SJCRH30 (cell line): ENCODE measurements at places on chromosomes 6 and 20. TPM values are rescaled to one million over a fixed set of nuclear protein-coding genes. Genes with fewer than 3 reads are reported as not detected.

Gene HLA-F
- not detected in 2 replicates for total RNA-seq

DNA sequence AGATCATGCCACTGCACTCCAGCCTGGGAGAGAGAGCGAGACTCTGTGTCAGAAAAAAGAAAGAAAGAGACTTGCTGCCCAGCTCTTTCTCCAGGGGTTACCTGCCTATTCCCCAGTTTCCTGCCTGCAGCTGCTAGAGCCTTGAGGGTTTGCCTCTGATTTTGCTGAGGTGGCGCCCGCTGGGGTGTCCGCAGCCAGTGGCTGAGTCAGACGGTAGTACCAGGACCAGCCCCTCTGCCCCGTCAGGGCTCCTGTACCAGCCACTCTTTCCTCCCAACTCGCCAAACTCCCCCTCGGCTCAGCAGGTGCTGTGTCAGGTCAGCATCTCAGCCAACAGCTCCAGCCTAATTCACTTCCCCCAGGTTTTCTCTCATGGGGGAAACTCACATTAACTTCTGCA, 7.4 kb upstream of the LSM14B start:
- H3K27me3 ChIP-seq = no peaks in the 10 kb centered on the region; the same call in 1 of the 2 replicates
- DNase-seq = no peak
- H3K4me1 ChIP-seq = no peaks in the 10 kb centered on the region
- no peaks in the 10 kb centered on the region for H3K36me3 ChIP-seq

Gene MYB
- 5.3 and 6.4 TPM in 2 replicates for total RNA-seq

DNA sequence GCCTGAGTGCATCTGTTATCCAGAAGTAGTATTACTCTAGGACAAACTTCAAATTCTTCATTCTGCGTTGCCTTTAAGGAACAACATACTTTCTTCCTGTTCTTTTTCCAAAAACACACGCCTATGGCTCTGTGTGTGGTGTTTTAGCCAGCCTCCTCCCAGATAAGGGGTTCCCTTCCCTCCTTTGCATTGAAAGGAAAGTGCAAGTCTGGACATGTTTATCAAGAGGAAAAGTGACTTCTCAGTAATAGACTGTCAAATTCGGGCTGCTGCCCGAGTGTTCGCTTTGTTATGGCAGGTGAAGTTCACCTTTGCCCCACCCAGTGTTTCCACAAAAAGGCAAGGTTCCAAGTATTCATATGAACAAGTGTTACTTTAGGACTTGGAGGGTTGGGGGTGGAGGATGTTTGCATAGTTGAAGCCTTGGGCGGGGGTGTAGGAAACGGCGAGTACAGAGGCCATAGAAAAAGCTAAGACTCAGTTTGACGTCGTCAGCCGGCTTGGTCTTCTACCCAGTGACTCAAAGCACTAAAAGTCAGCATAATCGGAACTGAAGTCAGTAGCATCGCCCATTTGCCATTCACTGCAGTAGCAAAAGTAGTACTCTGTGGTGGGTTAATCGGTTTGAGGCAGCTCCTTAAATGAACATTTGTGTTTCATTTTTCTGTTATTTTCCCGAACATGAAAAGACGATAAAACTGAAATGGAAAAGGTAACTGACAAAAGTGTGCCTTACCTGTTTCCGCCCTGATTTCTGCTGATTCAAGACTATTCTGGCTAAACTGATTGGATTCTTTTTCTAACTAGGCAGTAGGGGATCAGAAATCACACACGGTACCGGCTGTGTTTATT, 12.5 kb downstream of the PRDM1 start:
- H3K4me3 ChIP-seq = no peak overlapping the region
- H3K4me1 ChIP-seq = no peaks in the 10 kb centered on the region
- no peak for DNase-seq
- no peaks in the 10 kb centered on the region for H3K36me3 ChIP-seq
- no peak overlapping the region for H3K27ac ChIP-seq

GRCh38 chr6:38220069-38220723, 400.7 kb downstream of the ZFAND3 start:
- H3K4me3 ChIP-seq = no peak overlapping the region
- no peak for DNase-seq
- peaks cover 13% of the 10 kb centered on the region for H3K4me1 ChIP-seq
- no peaks in the 10 kb centered on the region for H3K27me3 ChIP-seq

GRCh38 chr6:37910998-37911397, 91.5 kb downstream of the ZFAND3 start:
- DNase-seq = no peak
- no peak overlapping the region for H3K4me3 ChIP-seq
- H3K36me3 ChIP-seq = no peaks in the 10 kb centered on the region
- no peaks in the 10 kb centered on the region for H3K4me1 ChIP-seq
- no peaks in the 10 kb centered on the region for H3K27me3 ChIP-seq

GRCh38 chr20:62323980-62324906, 21.4 kb downstream of the ADRM1 start:
- DNase-seq = no peak
- peaks cover 55% of the 10 kb centered on the region for H3K36me3 ChIP-seq
- H3K4me1 ChIP-seq = no peaks in the 10 kb centered on the region
- H3K27ac ChIP-seq = no peak overlapping the region

Gene CALHM5
- total RNA-seq = 2.4 and 2.6 TPM in 2 replicates

DNA sequence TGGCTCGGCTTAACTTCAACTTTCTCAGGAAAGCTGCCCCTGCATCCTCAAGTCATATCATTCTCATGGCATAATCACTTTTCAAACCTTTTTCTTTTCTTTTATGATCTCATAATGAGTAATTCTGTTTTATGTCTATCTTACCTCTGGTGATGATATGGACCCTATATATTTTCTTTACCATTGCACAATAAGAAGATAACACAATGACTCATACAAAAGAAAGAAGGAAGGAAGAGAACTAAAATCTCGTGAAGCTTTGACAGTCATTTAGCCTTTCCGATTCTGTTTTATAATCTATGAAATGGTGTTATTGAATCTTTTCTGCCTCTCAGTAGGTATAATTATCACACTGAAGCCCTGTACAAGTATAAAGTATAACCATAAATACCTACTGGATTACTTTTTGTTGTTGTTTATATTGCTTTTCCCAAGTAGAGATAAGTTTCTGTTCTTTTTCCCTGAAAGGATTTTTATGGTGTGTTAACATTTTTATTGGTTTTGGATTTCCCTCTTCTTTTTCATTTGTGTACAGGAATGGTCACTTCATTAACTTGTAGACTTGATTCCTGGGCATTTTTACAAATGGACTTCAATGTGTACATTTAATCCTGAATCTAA, 300.9 kb downstream of the LAMA2 start:
- H3K27ac ChIP-seq = no peak overlapping the region
- peaks cover 9% of the 10 kb centered on the region for H3K4me1 ChIP-seq
- no peak overlapping the region for H3K4me3 ChIP-seq
- no peaks in the 10 kb centered on the region for H3K27me3 ChIP-seq

DNA sequence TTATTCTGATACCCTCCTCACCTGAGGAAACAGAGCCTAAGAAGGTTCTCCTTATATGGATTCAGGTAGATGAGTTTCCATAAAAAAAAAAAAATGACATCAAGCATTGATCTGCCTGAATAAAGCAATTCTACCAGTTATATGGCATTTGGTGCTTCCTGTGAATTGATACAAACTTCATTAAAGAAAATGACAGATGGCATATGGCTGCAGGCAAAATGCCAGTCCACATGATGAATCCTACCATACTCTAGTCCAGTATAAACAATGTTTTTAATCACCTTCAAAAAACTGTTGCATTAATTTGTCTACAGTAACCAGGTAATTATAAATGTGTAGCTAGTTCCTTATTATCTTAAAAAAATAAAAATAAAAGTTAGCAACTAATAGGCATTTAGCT, 559.2 kb upstream of the FLRT3 start:
- H3K36me3 ChIP-seq = no peaks in the 10 kb centered on the region
- no peaks in the 10 kb centered on the region for H3K27me3 ChIP-seq
- no peak for DNase-seq
- no peak overlapping the region for H3K4me3 ChIP-seq
- H3K4me1 ChIP-seq = no peaks in the 10 kb centered on the region
- no peak overlapping the region for H3K27ac ChIP-seq

DNA sequence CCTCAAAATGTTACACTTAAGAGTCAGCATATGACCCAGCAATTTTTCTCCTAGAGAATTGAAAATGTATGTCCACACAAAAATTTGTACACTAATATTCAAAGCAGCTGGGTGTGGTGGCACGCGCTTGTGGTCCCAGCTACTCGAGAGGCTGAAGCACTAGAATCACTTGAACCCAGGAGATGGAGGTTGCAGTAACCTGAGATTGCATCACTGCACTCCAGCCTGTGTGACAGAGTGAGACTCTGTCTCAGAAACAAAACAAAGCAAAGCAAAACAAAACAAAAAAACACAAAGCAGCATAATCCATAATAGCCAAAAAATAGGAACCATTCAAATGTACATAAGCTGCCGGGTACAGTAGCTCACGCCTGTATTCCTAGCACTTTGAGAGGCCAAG, 1.6 kb upstream of the RPF2 start:
- H3K27ac ChIP-seq = no peak overlapping the region
- H3K36me3 ChIP-seq = peaks cover 8% of the 10 kb centered on the region
- no peak overlapping the region for H3K4me3 ChIP-seq
- H3K27me3 ChIP-seq = no peaks in the 10 kb centered on the region
- no peak for DNase-seq

DNA sequence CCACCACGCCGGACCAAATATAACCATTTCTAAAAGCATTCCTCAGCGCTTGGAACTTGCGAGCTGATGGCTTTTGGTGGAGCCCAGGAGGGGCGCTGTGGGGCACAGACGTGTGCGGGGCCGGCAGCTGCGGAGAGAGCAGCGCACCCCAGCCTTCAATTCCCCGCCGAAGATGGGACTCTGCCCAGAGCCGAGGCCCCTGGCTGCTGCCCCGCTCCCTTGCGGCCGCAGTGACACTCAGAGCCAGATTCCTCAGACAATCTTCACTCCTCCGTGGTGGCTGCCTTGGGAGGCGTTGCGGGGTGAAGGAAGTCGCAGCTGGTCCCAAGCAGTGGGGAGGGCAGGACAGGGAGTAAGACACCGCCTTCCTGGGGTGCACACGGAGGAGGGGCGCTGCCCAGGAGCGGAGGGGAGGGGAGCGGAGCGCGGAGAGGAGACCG, 87.7 kb downstream of the TMEM242 start:
- no peak for DNase-seq
- no peaks in the 10 kb centered on the region for H3K4me1 ChIP-seq
- no peak overlapping the region for H3K27ac ChIP-seq

- H3K27ac ChIP-seq = no peak overlapping the region
- 0 out of 2 replicates have a peak, but pooled peaks cover under 1% of the 10 kb centered on the region for H3K4me1 ChIP-seq
- H3K4me3 ChIP-seq = no peak overlapping the region
- H3K27me3 ChIP-seq = no peaks in the 10 kb centered on the region
Observed at GRCh38 chr20:32707691-32708581, 34.2 kb upstream of the C20orf203 start.

DNA sequence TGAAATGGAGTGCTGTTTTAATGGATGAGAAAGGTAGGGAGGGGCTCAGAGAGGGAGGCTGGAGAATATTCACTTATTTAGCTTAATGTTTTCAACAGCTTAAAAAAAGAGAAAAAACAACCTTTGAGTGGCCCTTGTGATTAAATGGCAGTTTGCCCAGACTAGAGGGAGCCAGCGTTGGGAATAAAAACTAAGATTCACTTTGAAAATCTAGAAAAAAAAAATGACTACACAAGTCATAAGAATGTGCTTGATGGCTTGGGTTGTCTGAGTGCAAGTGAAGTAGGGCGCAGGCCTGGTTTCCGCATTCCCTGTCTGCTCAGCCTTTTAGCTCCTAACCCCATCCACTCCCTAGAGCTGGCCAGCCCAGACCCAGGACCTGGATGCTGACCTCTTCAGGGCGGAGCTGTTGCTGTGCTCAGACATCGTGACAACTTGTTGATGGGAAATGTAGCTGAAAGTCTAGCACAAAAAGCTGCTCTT, 28.9 kb downstream of the UTRN start:
- no peak for DNase-seq
- H3K27me3 ChIP-seq = no peaks in the 10 kb centered on the region
- H3K4me1 ChIP-seq = no peaks in the 10 kb centered on the region
- no peak overlapping the region for H3K27ac ChIP-seq
- no peak overlapping the region for H3K4me3 ChIP-seq
- 0 out of 2 replicates have a peak, but pooled peaks cover 2% of the 10 kb centered on the region for H3K36me3 ChIP-seq

GRCh38 chr6:75102301-75102700, 103.6 kb downstream of the COL12A1 start:
- H3K27ac ChIP-seq = no peak overlapping the region
- no peak for DNase-seq
- no peaks in the 10 kb centered on the region; the same call in 1 of the 2 replicates for H3K4me1 ChIP-seq
- no peaks in the 10 kb centered on the region for H3K27me3 ChIP-seq

DNA sequence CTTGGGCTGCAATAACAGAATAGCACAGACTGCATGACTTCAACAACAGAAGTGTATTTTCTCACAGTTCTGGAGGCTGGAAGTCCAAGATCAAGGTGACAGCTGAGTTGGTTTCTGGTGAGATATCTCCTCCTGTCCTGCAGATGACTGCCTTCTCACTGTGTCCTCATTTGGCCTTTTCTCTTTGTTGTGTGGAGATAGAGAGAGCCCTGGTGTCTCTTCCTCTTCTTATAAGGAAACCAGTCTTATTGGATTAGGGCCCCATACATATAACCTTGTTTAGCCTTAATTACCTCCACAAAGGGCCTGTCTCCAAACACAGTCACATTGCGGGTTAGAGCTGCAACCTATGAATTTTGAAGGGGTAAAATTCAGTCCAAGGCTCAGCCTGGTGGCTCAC, 57.0 kb upstream of the BMP6 start:
- no peak overlapping the region for H3K4me3 ChIP-seq
- no peak overlapping the region for H3K27ac ChIP-seq
- no peak for DNase-seq
- H3K36me3 ChIP-seq = no peaks in the 10 kb centered on the region

DNA sequence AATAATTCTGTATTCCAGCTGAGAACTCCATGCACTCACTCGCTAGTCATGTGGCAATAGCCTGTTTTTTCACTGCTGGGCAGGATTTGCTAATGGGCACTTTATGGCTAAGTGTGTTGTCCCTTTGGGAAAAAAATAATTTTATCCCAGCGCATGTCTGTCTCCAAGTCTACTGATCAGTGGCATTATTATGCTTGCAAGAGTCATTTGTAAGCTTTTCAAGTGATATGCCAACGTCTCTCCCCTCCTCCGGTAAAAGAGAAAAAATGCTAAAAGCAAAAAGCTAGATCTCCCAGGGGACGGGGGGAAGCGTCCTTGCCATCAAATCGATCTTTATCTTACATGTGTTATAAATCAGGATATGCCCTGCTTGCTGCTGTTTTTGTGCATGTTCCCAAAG, 407.7 kb downstream of the CDH26 start:
- H3K4me3 ChIP-seq = no peak overlapping the region
- no peaks in the 10 kb centered on the region for H3K36me3 ChIP-seq
- H3K27ac ChIP-seq = no peak overlapping the region

- H3K36me3 ChIP-seq = no peaks in the 10 kb centered on the region
- peak; percentile 75 for DNase-seq
- H3K27me3 ChIP-seq = no peaks in the 10 kb centered on the region
- peaks cover 16% of the 10 kb centered on the region for H3K4me1 ChIP-seq
- H3K27ac ChIP-seq = no peak overlapping the region
Observed at GRCh38 chr6:32081168-32081990, 27.8 kb downstream of the TNXB start.

GRCh38 chr20:32849577-32849976, 9.1 kb upstream of the EFCAB8 start:
- H3K27ac ChIP-seq = no peak overlapping the region
- no peak overlapping the region for H3K4me3 ChIP-seq
- no peak for DNase-seq
- no peaks in the 10 kb centered on the region for H3K27me3 ChIP-seq
- H3K36me3 ChIP-seq = peaks cover 76% of the 10 kb centered on the region
- no peaks in the 10 kb centered on the region for H3K4me1 ChIP-seq
